ENCODE measurements at places on chromosomes 11 and 22.

- DNase-seq: no peak
These were observed 9.0 kb downstream of the RTL6 start for GRCh38 chr22:44489026-44489425.

GRCh38 chr11:18088366-18088765 lies 17.5 kb downstream of the SAAL1 start:
- DNase-seq: no peak

- no peak for DNase-seq
These were observed 31.7 kb upstream of the GRAMD4 start for GRCh38 chr22:46588279-46589140.

DNA sequence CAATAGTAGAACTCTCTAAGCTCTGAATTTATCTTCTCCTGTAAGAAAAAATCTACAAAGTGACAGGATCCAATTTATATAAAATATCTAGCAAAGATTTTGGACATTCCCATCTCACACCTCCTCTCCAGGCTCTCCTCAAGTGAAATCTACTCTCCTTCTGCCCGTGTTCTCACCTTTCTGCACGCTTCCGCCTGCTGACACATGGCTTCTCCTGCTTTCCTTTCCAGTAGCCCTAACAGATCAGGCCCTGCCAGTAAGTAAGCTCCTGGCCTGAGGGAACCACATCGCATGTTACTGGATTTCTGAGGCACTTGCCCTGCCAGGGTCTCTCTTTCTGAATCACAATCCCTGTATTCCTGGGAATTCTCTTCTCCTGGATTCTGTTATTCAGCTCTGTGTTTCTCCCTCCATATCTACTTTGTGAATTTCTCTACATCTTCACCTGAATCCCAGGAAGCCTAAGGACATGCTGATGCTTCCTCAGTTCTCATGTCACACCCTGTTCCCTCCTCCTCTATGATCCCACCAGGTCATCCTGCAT lies 53.3 kb upstream of the TOP3B start:
- DNase-seq: no peak

- no peak for DNase-seq
These were observed 16.1 kb upstream of the PCF11 start for GRCh38 chr11:83140691-83141455.

DNA sequence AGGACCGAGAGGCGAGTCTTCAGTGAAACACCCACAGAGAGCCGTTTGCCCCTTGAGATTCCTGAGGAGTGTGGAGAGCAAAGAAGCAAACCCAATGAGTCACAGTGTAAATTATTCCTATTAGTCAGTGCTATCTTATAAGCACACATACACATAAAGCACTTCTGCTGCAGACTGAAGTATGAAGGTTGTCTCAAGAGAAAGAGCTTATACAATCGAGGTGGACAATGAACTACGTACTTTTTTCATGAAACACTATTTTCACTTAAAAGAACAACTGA lies 37.3 kb downstream of the GALNT18 start:
- no peak for DNase-seq

All from activated T-helper 1 cell treated with Interleukin-2 at 50 U/mL for 16 hours (primary cell).